ENCODE measurements at places on chromosomes 11 and 22.

GRCh38 chr11:69295995-69296889 lies 2.3 kb downstream of the MYEOV start:
- DNase-seq, result no peak

GRCh38 chr11:128045094-128045725 lies 542.1 kb downstream of the ETS1 start:
- no peak for DNase-seq

GRCh38 chr22:39806109-39806508 lies 87.5 kb downstream of the ENTHD1 start:
- DNase-seq, result no peak

DNA sequence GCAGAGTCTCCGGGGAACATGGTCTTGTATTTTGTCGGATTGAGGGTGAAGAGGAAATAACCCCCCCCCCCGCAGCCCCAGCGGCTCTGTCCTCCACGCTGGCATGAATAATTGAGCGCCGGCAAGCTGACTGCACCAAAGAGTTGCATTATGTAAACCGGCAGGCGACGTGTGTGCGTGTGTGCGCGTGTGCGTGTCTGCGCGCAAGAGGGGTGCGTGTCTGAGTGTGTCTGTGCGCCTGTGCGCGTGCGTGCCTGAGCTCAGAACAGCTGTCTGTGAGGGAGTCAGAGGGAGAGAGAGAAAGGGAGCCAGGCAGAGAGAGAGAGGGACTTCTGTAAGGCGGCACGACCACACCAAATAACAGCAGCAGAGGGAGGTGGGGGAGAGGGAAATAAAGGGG lies 94.4 kb downstream of the SCN3B start:
- no peak for DNase-seq

GRCh38 chr11:111302298-111302697 lies 4.0 kb downstream of the POU2AF3 start:
- DNase-seq, result no peak

DNA sequence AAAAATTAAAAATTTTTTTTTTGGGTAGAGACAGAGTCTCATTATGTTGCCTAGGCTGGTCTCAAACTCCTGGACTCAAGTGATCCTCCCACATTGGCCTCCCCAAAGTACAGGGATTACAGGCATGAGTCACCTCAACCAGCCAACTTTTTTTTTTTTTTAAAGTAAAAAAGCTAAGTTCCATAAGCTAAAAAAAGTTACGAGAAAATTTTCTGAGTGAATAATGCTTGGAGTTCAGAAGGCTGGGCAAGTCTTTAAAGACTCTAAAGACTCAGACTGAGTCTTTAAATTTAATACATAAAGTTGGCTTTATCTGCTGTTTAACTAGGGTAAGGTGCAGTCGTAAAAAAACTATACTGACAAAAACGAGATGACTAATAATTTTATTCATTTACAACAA lies 5.6 kb downstream of the DDX6 start:
- DNase-seq, result no peak

DNA sequence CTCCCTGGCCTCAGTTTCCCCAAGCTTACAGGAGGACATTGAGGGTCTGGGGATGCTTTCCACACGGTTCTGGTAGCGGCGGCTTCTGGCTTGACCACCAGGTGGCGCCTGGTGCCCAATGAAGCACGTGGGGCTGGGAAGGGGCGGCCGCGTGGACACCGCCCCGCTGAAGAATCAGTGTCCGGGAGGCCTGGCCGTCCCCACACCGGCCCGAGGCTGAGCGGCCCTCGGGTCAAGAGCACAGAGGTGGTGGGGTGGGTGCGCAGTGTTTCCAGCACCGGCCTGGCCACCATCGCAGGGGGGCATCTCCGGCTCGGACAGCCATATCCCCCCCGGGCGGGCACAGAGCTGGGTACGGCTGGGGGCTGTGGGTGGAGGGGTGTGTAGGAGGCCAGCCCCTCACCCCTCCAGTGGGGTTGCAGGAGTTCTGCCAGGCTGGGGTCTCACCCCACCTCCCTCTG lies 27.8 kb upstream of the PPARA start:
- peak; percentile 52 for DNase-seq

DNA sequence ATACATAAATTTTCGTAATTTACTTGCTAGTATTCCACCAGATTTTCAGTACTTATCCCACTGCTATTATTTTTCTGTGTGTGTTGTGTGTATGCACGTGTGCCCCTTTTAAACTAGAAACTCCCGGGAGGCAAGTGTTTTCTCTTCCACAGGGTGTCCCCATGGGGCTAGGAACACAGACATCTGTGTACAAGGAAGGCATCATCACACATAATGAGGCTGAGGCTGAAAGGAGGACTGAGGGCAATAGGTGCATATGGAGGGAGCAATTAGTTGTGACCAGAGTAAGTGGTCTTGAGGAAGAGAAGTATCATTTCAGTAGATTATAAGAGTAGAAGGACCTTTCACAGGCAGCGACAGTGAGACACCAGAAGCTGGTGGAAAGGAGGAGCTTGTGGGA lies 2.1 kb upstream of the DPAGT1 start:
- no peak for DNase-seq

- DNase-seq, result no peak
These were observed 36.7 kb downstream of the DRG1 start for GRCh38 chr22:31436132-31436531.

DNA sequence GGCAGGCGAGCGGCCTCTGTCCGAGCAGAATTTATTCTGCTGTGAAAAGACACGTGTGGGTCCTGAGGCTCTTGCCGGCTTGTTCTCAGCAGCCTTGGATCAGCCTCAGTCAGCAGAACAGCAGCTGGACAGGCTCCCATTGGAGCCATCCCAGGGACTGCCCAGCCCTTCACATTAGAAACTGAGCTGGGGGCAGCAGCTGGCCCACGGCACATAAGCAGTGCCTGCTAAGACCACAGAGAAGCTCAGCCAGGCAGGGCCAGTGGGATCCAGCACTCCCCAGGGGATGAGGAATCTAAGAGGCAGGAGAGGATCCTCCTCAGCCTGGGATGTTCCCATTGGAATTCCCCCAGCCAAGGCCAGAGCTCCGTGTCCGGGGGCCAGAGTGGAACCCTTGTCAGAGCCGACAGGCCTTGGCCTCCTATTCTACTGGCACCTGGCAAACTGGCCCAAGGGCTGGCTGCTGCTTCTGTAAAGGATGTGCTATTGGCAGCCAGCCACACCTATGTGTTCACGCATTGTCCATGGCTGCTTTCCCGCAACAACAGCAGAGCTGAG lies 18.2 kb downstream of the RTN4R start:
- peak; percentile 22 for DNase-seq

DNA sequence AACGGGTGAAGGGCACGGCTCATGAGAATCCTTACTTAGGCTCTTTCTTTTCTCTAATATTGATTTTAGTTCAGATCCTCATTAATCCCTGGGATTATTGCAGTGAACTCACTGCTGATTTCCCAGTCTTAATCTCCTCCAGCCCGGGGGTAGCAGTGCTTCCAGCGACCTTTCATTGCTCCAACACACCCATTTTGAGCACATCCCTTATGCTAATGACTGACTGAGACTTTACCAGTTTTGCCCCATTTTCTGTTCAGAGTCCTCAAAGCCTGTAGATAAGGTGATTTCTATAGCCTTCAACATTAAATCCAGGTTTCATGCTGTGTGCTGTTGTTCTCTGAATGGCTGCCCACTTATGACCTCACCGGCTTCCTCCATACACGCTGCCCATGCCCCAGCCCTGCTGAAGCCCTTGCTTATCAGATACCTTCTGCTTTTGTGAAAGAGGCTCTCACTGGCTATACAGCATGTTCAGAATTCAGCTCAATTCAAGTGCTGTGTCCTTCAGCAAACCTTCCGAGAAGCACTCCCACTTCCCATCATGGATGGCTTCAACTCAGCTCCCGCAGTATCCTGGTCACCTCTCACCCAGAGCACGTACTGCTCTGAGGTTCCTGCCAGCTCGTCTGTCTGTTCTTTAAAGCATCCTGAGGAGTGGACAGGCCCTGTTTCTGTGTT lies 49.0 kb downstream of the PPFIA1 start:
- peak; percentile 99 for DNase-seq

DNA sequence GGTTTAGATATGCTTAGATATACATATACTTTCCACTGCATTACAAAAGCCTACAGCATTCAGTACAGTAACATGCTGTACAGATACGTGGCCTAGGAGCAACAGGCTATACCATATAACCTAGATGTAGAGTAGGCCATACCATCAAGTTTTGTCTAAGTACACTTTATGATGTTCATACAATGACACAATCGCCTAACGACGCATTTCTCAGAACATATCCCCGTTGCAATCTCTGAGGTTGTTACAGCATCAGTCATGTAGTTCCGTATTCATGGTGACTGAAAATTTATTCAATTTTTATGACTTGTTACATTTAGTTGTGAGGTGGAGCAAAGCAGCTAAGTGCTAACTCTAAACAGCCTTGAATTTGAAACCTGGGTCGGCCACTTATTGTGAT lies 6.7 kb downstream of the ZBTB44 start:
- DNase-seq, result no peak

DNA sequence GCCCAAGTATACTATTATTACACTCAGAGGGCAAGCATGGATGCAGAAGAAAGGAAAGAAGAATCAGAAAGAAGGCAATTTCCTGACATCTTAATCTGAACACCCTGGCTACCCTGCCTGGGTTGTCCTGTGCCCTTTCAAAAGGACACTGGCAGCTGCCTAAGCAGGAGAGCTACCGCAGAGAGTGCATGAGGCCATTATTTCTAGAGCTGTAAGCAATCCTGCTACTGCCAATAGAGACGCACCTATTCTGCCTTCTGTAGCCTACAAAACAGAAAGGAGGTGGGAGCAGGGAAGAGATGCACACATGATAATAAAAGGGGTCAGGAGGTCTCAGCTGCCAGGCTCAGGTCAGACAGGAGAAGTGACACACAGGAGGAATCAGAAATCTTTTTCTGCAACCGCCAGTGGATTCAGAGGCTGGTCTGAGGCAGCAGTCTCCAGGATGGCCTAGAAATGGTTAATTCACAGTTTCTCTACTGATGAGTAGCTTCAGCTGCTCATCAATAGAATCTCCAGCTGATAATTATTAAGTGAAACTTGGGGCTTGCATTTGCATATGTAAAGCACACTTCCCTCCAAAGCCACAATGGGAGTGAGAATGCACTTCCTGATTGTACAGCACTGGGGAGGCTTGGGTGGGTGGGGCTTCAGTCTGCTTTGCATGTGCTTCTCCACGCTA lies 253.9 kb downstream of the LARGE1 start:
- DNase-seq, result peak; percentile 34

GRCh38 chr11:65867284-65868071 lies 5.1 kb downstream of the EFEMP2 start:
- no peak for DNase-seq

GRCh38 chr11:47438721-47439120 lies 10.2 kb downstream of the RAPSN start:
- no peak for DNase-seq

GRCh38 chr22:43013355-43014315 lies 1.3 kb downstream of the PACSIN2 start:
- DNase-seq, result no peak

- peak; percentile 31 for DNase-seq
These were observed 105.3 kb upstream of the E2F8 start for GRCh38 chr11:19345848-19346681.

- no peak for DNase-seq
These were observed 105.6 kb upstream of the NAV2 start for GRCh38 chr11:19606856-19607655.

- DNase-seq, result no peak
These were observed 2.0 kb downstream of the MS4A8 start for GRCh38 chr11:60701469-60701818.

DNA sequence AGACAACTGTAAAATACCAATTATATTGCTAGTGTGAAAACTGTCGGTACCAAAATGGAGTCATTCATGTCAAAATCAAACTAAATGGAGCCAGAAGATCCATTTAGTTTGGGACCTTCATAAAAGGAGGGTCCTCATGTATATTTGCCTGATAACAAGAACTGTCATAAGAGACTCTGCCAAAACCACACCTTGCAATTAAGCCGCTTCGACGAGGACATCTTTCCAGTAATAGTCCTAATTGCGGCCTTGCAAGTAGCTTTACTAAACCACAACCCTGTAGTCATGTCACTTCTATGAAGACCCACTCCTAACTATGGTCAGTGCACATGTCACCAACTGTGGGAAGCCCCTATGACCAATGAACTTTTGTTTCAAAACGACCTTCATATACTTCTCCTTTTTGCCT lies 9.4 kb downstream of the UBQLN3 start:
- no peak for DNase-seq

GRCh38 chr22:39148727-39149535 lies 3.5 kb downstream of the CBX7 start:
- DNase-seq, result no peak

DNA sequence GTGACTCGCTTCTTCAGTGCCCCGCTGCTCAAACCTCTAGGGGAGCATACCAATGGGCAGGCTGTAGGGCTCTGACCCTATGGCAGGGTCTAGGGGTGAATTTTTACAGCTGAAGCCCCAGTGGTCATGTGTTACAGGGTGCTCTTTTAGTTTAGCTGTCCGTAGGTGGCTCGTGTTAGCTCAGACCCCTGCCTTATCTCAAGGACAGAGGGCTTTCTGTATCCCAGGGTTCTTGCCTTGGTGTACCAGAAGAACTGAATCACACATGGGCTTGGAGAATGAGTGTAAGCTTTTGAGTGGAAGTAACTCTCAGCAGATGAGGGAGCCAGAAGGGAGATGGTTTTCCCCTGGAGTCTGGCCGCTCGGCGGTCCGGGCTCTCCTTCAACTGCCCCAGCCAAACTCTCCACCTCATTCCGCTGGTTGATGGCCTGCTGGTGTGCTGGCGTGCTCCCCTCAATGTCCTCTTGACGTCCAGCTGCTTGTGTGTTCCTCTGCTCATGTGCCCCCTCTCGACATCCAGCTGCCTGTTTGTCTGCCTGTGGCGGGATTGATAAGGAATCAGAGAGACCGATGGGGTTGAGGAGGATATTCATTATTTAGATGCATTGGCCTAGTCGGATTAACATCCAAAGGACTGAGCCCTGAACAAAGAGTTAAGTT lies 37.5 kb downstream of the BIRC2 start:
- no peak for DNase-seq

DNA sequence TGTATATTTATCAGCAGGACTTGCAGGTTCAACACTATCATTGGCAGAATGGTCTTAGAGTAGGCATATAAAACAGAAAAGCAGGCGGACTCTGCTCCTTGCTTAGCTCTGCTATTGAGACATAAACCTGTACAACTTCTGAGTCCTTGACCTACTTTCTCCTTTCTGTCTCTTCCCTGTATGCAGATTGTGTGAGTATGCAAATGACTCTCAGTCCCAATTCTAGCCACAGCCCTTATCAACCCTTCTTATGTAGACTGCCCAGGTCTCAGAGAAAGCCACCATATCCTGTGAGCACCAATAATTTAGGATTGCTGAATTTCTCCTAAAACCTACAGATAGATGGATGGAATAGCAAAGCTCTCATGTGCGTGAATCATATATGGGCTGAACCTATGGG lies 367.6 kb upstream of the DDI1 start:
- DNase-seq, result no peak

DNA sequence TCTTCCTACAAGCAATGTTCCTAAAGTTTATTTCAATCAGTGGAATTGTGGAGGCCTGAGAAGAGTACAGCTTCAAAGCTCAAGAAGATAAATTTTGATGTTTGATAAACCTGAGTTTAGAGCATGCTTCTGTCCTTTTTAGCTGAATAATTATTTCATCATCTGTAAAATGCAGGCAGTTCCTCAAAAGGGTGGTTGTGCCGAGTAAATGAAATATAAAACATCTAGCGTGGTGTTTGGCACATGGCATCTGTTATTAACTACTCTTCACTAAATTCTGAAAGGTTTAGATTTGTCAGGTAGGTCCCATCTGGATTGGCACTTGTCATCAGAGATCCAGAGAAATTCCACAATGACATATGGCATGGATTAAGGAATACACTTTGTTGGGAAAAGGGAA lies 155.1 kb downstream of the DDX10 start:
- no peak for DNase-seq

GRCh38 chr22:29224121-29224858 lies 18.6 kb downstream of the EMID1 start:
- DNase-seq, result no peak
